ENCODE measurements at places on chromosomes 11 and 22. TPM values are rescaled to one million over a fixed set of nuclear protein-coding genes. Genes with fewer than 3 reads are reported as not detected.

The FXYD6 gene
- 36.4 TPM for polyA plus RNA-seq

The LGALS12 gene
- polyA plus RNA-seq, result 6.8 TPM

The CUL5 gene
- 26.6 TPM for polyA plus RNA-seq

The JAML gene
- polyA plus RNA-seq, result 129 TPM

The SCN3B gene
- polyA plus RNA-seq, result not detected

The ROBO4 gene
- 0.19 TPM for polyA plus RNA-seq

The PRR33 gene
- not detected for polyA plus RNA-seq

- DNase-seq, result no peak
- no peaks in the 10 kb centered on the region for H3K27me3 ChIP-seq
- no peaks in the 10 kb centered on the region for H3K36me3 ChIP-seq
Observed at GRCh38 chr11:134921938-134922337, 509.9 kb upstream of the B3GAT1 start.

GRCh38 chr22:22060200-22061084, 77.9 kb upstream of the TOP3B start:
- peaks cover 48% of the 10 kb centered on the region for H3K4me1 ChIP-seq
- peak overlapping the region; percentile 79 for H3K27ac ChIP-seq
- H3K36me3 ChIP-seq, result no peaks in the 10 kb centered on the region
- no peaks in the 10 kb centered on the region for H3K27me3 ChIP-seq

DNA sequence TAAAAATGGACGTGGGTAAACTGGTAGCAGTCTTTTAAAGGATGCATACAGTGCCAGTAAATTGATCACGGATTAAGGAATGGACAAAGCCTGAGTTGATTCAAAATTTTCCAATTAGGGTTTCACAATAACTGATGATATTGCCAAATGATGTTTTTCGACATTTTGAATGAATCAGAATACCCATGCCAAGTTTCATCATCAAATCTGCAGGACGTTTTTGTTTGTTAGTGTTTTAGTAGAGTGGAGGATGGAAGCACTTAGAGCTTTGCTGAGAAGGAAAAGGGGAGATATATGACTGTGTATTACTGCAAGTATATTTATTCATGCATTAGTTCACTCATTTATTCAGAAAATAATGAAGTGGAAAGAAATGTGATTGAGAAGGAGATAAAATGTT, 78.3 kb downstream of the SLC17A6 start:
- H3K27me3 ChIP-seq, result no peaks in the 10 kb centered on the region
- H3K4me3 ChIP-seq, result no peak overlapping the region
- no peak for DNase-seq

GRCh38 chr11:64447831-64448598, 89.1 kb downstream of the RPS6KA4 start:
- no peaks in the 10 kb centered on the region for H3K27me3 ChIP-seq
- peak overlapping the region; percentile 90 for H3K27ac ChIP-seq
- peak; percentile 95 for DNase-seq
- H3K4me1 ChIP-seq, result peaks cover 47% of the 10 kb centered on the region
- no peaks in the 10 kb centered on the region for H3K36me3 ChIP-seq

GRCh38 chr22:25514436-25515180, 49.9 kb upstream of the GRK3 start:
- H3K27ac ChIP-seq, result no peak overlapping the region
- H3K36me3 ChIP-seq, result no peaks in the 10 kb centered on the region
- no peaks in the 10 kb centered on the region for H3K27me3 ChIP-seq
- DNase-seq, result no peak
